Astrocyte of the spinal cord (primary cell): ENCODE measurements at places on chromosomes 3 and 15.
A peak's percentile ranks its signal among the peaks of the same experiment; 100 is the strongest.

DNA sequence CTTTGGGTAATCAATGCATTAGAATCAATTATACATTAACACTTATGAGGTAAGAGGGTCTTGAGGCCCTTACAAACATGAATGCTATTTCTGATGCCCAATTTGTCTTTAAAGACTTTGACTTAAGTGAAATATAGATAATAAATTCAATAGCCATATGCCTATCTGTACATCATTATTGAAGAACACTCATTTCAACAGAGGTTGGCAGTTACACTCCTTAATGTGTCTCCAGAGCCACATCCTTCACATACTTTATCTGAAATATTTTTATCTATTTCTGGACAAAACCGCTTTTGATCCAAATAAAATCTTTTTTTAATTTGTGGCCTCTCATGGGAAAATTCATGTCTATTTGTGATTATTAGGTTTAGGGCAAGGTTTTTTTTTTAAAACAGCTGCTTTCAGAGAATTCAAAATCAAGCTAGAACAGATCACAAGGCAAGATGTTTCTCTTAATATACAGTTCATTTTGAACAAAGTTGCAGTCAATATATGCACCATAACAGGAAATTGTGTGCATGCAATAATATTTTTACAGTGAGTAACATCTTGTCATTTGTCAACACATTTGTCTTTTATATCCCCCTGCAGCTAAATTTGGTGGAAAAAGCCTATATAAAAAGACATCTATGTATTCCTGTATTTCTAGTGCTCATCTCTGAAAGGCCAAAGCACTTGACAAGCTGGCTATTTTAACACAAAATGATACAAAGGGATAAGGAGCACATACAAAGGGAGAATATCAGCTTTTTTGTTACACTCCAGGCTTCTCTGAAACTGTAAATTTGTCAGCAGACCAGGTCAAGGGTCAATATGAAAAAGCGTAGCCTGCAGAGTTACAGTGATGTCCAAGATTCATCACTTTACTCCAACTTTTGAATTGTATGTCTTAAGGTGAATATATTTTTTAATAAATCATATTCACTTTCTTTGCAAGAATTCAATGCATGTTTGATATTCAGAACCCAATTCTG, 146.2 kb upstream of the DPH6 start:
- peak; percentile 53 for DNase-seq

DNA sequence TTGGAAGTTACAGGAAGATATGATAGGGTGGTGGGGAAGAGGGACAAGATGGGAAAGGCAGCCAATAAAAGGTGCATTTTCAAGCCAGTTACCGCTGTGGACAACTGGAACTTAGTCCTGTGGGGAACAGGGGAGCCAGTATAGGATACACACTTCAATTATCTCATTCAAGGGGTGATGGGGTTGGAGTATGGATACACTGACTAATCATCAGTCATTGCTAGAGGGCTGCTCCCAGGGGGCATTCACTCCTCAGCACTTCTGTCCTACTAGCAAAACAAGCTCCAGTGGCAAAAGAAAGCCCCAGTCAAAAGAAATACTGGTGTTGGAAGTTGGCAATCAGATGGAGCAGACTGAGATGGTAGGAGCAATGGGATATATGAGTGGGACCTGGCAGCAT, 183.4 kb upstream of the GADL1 start:
- peak; percentile 30 for DNase-seq

DNA sequence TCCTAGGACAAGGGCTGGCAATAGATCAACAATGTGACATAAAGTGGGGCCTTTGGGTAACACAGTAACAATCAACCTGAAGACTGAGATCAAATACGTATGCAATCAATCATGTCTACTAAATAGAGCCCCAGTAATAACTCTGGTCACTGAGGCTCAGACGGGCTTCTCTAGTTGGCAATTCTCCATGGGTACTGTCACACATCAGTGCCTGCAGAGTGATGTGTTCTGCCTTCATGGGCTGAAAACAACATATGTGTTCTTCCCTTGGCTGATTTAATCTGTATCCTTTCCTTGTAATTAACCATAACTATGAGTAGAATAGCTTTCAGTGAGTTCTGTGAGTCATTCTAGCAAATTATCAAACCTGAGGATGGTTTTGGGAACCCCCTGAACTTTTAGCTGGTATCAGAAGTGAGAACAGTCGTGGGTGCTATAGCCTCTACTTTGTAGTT, 113.6 kb downstream of the TMCO5A start:
- no peak for DNase-seq

GRCh38 chr3:46303240-46303639, 50.7 kb upstream of the CCR2 start:
- DNase-seq, result no peak

DNA sequence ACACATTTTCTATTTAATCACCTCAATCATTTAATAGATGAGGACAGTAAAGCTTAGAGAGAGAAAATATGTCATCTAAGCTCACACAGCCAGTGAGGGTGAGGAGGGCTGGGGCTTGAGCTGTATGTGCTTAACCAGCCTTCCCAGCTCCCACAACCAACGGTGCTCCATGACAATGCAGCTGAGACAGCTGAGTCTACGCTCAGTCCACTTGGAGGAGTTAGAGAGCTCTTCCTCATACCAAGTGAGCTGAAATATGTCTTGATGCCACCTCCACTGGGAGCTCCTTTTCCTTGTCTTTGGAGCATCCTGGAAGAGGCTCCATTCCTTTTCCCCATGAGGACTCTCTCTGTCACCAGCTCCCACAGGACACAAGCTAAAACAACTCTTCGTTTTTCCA, 9.3 kb downstream of the HOMER2 start:
- DNase-seq, result no peak

DNA sequence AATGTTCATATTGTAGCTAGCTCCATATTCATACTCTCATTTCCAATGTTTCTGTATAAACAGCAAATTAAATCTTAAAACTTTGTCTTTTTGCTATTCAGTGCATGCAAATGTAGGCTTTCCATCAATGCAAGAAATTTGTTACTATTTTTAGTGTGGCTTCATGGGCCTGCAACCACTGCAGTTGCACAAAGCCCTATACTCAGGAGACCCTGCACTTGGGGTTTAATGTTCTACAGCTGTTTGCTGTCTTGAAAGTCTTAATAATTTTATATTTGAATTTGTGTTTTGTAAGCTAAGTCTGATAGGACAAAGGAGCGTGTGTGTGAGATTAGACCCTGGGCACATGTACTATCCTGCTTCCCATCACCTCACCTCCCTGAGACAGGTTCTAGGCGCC, 9.6 kb downstream of the PYDC2 start:
- DNase-seq, result no peak

- no peak for DNase-seq
Measured at GRCh38 chr15:69148465-69148864, 12.0 kb upstream of the GLCE start.

DNA sequence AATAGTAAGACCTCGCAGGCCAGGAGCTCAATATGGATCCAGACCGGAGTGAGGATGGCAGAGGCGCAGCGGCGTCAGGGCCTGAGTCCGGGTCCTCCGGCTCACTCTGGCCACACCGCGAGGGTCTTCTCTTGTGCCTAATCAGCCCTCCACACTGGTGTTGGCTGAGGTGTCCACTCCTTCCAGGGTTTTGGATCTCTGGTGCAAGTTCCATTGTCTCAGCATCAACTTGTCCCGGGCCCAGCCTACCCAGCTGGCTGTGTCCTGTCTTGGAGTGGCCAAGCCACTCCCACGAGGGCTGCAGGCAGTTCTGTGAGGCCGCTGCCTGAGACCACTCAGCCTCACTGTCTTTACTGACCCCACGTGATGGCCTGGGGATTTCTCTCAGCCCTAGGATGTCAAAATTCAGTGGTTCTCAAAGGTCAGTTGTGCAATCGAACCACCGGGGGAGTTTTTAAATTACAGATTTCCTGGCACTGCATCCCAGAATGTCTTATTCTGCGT, 12.6 kb upstream of the GOLGA6L7 start:
- DNase-seq, result no peak

DNA sequence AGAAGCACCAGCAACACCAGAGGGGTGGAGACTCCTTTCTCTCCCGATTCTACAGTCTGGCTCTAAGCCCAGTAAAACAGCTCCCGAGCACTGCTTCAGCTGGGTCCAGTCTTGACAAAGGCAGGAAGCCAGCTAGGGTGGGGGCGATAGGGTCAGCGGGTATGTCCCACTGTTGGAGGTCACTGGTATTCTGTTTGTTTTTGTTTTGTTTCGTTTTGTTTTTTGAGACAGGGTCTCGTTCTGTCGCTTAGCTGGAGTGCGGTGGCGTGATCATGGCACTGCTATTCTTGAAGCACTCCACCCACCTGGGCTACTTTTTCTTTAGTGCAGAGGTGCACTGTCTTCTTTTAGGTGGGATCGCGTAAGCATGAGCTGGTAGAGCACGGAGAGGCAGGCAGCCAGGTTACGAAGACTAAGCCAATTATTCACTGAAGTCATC, 16.3 kb downstream of the GCSAM start:
- no peak for DNase-seq

DNA sequence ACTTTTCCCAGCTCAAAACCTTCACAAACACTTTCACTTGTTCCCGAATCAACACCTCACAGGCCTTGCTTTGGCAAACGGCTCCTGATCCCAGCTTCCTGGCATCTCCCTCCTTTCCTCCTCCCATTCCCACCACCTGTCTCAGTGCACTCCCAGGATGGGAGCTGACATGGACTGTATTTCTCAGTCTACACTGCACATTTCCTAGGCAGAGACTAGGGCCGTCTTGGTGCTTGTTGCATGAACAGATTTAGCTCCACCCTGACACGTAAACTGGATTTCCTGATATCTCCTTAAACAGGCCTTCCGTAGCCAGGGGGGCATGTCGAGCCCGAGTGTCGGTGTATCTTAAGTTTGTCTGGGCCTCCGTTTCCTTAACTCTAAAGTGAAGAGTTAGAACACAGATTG, 790 bp upstream of the WHAMM start:
- DNase-seq, result no peak
